K562 (cell line): ENCODE measurements at places on chromosomes 5 and 9.

DNA sequence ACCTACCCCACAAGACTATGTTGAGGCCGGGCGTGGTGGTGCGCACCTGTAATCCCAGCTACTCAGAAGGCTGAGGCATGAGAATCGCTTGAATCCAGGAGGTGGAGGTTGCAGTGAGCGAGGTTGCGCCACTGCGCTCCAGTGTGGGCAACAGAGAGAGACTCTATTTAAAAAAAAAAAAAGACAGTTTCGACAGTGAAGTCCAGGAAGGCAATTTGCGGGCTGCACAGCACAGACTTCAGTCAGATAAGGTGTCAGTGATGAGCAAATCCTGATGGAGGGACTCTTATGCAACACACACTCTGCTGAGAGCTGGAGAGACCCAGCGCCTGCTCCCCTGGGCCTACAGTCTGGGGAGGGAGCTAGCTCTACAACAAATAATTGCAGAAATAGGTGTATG, 14.2 kb downstream of the CCNJL start:
- DNase-seq, result no peak

- no peak for DNase-seq
Observed at GRCh38 chr9:127388856-127389238, 8.1 kb upstream of the SLC2A8 start.

DNA sequence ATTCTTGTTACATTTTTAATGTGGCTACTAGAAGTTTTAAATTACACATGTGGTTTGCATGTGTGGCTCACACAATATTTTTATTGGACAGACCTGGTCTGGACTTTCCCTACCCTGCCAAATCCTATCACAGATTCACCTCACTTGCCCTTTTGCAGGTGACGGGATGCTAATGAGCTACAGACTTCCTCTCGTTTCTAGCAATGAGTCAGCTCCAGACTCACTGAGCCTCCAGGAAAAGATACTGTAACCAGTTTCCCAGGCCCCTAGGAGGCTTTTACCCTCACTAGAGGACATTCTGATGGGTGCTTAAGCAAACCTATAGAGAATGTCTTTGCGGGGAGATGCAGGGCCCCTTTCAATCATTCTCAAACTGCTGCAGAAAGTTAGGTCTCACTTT, 135.4 kb downstream of the WDR41 start:
- DNase-seq, result no peak

DNA sequence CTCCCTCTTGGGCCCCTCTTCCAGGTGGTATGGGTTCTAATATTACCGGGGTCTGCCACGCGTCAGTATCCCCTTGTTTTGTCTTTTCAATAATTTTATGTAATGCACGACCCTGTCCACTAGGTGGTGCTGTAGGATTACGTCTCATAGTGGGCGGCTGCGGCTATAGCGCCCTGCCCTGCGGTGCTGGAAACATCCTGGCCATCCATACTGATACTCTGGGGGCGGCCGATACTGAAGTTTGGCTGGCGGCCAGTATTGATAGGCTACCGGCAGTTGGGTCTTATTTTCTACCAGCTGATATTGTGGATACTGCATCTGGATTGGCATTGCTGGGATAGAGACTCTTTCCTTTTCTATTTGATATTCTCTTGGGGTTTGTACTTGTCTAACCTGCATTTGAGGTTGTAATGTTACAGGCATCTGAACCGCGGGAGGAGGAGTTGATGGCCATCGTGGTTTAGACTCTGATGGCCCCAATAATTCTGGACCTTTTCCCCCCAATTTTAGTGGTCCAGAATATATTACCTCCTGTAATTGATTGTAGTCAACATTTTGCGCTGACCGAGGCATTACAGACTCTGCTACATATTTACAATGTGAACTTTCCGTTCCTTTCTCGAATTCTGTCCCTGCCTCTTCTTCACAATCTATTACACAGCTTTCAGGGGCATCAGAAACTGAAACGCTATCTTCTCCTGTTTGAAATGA, 3.3 kb upstream of the TMEM141 start:
- DNase-seq, result peak; percentile 68

GRCh38 chr5:92653730-92654461, 927.1 kb downstream of the NR2F1-AS1 start:
- no peak for DNase-seq

- no peak for DNase-seq
Observed at GRCh38 chr5:177588413-177588909, 3.5 kb upstream of the TMED9 start.

- no peak for DNase-seq
Observed at GRCh38 chr5:168086104-168086610, 205.3 kb upstream of the WWC1 start.

DNA sequence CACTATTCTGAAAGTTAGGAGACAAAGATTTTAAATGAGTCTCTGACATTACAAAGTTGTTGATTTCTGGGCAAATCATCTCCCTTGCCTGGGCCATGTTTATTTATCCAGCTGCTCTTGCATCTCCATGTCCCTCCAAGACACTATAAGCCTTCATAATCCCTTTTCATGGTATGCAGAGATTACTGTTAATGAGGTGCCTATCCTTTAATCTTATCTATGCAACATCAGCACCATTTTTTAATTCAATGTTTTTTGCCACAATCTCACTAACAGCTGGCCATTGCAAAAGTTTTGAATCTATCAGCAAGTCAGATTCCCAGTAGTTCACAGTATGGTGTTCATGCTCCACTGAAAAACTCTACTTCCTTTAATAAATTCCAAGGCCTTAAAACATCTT, 108.5 kb upstream of the PTPRD start:
- no peak for DNase-seq

DNA sequence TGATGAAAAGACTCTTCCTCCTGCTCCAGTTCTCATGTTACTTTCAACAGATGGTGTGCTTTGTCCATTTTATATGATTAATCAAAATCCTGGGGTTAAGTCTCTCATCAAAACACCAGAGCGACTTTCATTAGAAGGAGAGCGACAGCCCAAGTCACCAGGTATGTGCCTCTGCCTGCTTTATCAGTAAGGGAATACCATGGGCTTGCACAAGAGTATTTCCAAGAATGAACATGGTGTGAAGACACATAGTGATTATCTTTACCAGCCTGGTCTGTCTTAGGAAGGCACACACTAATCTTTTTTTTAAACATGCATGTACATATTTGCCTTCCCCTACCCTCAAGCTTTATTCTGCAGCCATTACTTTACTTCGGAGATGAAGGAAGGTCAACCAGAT, 15.2 kb downstream of the NUP214 start:
- no peak for DNase-seq

- no peak for DNase-seq
Observed at GRCh38 chr9:125726456-125727132, 19.6 kb upstream of the MAPKAP1 start.

DNA sequence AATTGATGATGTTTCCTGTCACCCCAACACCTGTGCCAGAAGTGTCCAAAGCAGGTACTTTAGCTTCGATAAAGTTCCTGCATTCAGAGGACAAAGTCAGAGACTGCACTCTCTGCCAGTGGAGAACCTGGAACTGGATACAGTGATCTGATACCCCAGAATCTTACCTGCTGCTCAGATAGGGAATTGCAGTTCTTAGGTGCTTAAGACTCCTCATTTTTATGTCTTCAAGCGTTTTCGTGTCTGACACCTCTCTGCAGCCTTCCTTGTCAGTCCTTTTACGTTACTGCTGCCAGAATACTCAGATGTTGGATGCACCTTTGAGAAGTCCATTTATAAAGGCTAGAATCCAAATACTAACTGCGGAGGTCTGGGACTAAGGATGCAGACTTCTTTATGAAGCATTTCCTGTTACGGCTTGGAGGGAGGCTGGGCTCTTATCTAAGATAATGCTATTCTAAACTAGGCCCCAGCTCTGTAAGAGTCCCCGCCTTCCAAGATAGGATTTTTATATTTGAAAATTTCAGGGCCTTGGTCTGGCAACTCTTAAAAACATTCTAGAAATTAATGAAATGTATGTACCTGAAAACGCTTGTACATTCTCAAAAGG, 1.9 kb downstream of the ISOC1 start:
- peak; percentile 49 for DNase-seq

DNA sequence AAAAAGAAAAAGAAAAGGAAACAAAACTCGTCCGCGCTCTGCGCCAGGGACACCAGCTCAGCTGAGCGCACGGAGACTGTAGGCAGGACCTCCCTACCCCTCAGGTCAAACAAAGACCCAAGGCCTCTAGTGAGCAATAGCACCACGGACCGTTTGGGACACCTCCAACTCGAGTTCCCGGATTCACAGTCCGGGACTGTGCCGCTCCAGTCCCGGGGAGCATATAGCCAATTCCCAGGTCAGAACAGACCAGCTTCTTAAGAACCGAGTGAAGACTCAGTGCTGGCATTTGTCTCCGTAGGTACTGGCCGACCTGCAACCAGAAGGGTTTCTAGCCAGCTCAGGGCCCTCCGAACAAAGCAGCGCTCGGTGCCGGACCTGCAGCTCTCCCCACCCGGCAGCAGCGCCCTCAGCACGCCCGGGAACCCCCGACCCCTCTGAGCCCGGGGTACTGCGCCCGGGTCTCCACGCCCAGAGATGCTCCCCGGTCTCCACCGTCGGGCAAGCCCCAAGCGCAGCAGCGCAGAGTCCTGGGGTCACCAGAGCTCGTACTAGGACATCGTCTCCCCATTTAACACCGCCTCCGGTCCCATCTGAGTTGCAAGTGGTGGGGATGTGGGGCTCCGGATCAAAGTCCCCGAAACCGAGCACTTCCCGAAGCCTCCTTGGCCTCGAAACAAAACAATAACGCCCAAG, 591 bp downstream of the ABCA1 start:
- DNase-seq, result no peak

- DNase-seq, result no peak
Observed at GRCh38 chr9:122900791-122901190, 4.4 kb downstream of the RC3H2 start.

GRCh38 chr9:75063556-75064305, 24.2 kb downstream of the NMRK1 start:
- no peak for DNase-seq

DNA sequence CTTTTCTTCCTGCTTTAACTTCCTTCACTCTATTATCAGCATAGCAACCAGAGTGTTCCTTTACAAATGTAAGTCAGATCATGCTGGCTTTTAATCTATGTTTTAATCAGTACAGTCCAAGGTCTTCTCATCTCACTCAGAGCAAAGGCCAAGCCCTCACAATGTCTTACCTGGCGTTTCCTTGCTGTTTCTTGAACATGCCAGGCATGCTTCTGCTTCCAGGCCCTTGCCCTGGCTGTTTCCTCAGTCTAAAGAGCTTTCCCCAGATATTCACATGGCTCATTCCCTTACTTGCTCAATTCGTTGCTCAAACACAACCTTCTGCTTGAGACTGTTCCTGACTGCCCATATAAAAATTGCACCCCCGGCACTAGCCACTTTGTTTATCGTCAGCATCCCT, 121.7 kb upstream of the GLRA1 start:
- no peak for DNase-seq

DNA sequence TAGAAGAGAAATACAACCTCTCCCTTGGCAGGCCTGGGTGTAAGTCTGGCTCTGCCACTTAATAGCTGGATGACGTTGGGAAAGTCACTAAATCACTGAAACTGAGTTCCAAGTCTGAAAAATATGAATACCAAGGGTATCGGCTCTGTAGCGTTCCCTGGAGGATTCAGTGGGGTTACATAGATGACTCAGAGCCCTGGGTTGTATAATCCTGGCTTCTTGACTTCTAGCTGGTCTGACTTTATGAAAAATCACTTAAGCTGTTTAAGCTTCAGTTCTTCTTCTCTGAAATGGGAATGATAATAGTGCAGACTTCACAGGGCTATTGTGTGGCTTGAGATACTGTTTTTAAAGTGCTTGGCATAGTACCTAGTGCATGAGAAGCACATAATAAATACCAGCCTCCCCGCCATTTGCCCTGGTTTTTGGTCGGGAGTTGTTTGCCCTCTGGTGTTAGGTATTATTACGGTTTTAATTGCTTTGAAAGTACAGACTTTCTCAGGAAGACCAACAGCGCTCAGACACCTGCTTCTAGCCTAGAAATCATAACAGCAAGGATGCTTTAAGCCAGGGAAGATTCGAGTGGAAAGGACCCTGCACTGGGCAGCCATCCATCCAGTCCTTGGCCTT, 43.0 kb downstream of the CYFIP2 start:
- no peak for DNase-seq

GRCh38 chr5:45642370-45642769, 53.8 kb downstream of the HCN1 start:
- DNase-seq, result no peak

DNA sequence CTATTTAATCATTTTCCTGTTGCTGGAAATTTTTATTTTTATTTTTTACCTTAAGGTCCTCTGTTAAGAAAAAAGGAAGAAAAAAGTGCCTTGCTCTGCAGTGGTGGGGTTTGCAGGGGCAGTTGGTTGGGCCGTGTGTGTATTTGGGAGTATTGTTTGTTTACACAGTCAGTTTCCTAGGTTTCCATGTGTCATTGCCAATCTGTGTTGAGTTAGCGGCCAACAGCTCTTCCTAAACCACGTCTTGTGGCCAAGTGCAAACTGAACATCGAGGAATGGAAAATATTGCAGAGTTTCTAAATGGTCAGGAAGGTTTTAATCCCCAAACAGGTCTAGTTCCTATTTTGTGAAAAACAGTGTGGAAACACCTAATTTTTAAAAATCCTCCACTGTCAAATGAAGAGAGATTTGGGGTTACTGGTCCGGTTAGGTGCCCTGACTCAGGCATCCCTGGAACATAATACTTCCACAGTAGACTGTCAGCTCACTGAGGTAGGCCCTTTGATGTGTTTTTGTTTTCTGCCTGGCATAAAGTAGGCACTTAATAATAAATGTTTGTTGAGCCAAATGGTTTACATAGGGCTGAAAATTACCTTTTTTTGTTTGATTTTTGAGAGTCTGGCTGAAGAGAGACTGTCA, 37.0 kb downstream of the MAMDC2 start:
- DNase-seq, result no peak

DNA sequence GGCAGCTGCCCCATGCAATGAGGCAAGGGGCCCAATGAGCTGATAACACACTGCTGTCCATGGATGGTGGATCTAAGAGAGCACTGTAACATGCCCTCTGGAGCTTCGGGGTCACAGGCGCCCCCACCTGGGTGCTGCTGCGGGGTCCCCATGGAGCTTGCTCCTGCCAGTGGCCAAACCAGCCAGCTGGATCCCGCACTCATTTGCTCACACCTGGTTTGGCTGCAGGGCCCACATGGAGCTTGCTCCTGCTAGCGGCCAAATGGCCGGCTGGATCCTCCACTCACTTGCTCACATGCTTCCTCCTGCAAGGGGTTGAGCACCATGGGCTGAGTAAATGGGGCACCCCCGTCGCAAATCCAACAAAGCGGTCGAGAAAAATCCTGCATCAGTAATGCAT, 68.3 kb upstream of the ARL15 start:
- no peak for DNase-seq

GRCh38 chr5:151202381-151203139, 21.3 kb downstream of the CCDC69 start:
- no peak for DNase-seq

- no peak for DNase-seq
Observed at GRCh38 chr5:73299665-73300336, 126.8 kb downstream of the TMEM174 start.

- DNase-seq, result no peak
Observed at GRCh38 chr9:15831384-15831783, 278.5 kb downstream of the CCDC171 start.
